ENCODE measurements at places on chromosomes 6 and 20. TPM values are rescaled to one million over a fixed set of nuclear protein-coding genes. Genes with fewer than 3 reads are reported as not detected.
A peak's percentile ranks its signal among the peaks of the same experiment; 100 is the strongest.

GRCh38 chr6:151963001-151963400 is 155.5 kb downstream of the ESR1 start:
- no peak for DNase-seq

DNA sequence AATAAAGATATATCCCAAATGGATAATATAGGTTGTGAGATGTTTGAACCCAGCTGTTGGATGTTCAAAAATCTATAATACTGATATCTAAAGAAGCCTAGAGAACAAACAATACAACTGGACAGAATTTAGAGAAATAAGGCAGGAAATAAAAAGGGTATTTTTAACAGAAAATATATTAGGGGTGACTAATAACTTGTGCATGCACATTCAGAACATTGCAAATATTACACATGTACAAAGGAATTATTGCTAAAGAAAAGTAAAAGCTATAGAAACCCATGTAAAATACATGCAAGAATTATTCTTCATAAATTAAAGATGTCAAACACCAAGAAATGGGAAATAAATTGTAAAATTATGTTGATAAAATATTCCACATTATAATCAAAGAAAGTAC is 32.7 kb upstream of the HCRTR2 start:
- no peak for DNase-seq

HSPA12B gene
- total RNA-seq: 8.7 TPM

GRCh38 chr6:37168811-37169495 is 999 bp upstream of the PIM1 start:
- peak; percentile 55 for DNase-seq

- DNase-seq: no peak
Measured at GRCh38 chr20:3586093-3586492, 77.1 kb downstream of the GFRA4 start.

ARFGEF3 gene
- 1.8 TPM for total RNA-seq

ENPP3 gene
- total RNA-seq: 0.40 TPM

CLVS2 gene
- not detected for total RNA-seq

GRCh38 chr6:144543006-144543871 is 258.1 kb downstream of the UTRN start:
- DNase-seq: peak; percentile 77

GRCh38 chr20:14288341-14289330 is 48.8 kb downstream of the FLRT3 start:
- no peak for DNase-seq

GRCh38 chr6:134502614-134503549 is 185.0 kb upstream of the SGK1 start:
- DNase-seq: no peak

CDH26 gene
- 0.22 TPM for total RNA-seq

HTR1E gene
- not detected for total RNA-seq

GRCh38 chr6:119541132-119541905 is 191.8 kb upstream of the MAN1A1 start:
- peak; percentile 16 for DNase-seq

DNA sequence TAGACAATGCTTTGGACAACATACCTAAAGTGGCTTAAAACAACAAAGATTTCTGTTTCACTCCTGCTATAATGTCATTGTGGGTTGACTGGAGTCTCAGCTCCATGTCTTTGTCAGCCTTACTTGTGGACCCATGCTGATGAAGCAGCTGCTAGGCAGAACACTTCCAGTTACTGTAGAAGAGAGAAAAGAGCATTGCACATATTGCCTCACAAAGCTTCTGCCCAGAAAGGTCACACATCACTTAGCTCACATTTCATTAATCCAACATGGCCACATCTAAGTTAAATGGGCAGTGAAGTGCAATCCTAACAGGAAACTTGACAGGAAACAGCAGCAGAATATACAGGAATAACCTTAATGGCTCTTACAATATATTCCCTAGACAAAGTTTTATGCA is 480.5 kb upstream of the HTR1E start:
- DNase-seq: no peak

DNA sequence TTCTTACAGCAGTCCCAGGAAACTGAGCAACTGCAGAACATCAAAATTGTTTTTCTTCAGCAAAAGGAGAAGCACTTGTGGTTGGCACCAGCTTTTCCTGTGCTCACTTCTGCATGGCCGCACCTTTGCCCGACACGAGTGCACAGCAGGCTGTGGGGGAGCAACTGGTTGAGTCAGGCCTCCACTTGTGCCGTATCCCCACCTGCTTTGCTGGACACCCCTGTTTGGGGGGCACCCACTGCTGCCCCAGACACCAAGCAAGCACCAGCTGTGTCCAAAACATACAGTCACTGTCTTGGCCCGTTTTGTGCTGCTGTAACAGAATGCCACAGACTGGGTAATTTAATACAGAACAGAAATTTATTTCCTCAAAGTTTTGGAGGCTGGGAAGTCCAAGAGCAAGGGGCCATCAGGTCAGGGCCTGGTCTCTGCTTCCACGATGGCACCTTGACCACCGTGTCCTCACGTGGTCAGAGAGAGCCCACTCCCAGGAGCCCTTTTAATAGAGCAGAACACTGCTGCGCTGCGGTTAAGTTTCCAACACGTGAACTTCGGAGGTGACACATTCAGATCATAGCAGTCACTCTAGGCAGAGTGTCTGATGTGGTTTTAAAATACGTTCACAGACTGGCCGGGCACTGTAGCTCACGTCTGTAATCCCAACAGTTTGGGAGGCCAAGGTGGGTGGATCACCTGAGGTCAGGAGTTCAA is 8.7 kb upstream of the GMEB2 start:
- no peak for DNase-seq

GRCh38 chr20:34397096-34397495 is 34.0 kb downstream of the ITCH start:
- DNase-seq: no peak

TUBE1 gene
- total RNA-seq: 6.5 TPM

- no peak for DNase-seq
Measured at GRCh38 chr20:28562510-28562898, 2695.0 kb upstream of the DEFB115 start.

FIG4 gene
- 12.7 TPM for total RNA-seq

DNA sequence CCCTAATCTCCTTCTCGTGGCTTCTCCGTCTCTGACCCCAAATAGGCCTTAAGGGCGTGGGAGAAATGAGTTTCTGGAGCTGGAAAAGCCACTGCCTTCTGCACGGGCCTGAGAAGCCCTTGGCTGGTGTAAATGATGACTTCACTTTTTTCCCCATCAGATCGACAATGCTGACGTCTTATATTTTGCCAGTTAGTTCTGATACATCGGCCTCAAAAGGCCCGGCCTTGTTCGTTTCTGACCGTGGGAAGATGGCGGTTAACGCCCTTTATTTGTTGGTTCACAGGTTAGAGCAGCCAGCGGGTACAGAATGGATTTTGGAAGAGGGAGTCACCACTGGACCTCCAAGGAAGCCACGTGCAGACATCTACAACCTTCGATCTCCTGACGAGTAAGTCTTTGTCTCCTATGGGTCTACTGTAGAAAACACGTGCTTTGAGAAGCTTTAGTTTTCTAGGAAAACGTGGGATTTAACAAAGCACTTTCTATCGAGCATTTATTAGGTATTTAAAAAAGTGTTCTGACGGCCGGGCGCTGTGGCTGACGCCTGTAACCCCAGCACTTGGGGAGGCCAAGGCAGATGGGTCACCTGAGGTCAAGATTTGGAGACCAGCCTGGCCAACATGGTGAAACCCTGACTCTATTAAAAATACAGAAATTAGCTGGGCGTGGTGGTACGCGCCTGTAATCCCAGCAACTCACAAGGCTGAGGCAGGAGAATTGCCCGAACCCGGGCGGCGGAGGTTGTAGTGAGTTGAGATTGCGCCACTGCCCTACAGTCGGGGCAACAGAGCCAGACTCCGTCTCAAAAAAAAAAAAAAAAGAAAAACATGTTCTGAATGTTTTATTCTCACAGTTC is 1.2 kb upstream of the ZNFX1 start:
- DNase-seq: peak; percentile 50

GRCh38 chr20:57434390-57434700 is 43.1 kb downstream of the RBM38 start:
- no peak for DNase-seq

NKAPL gene
- 0.22 TPM for total RNA-seq

RHAG gene
- total RNA-seq: not detected

HCRTR2 gene
- not detected for total RNA-seq

DNA sequence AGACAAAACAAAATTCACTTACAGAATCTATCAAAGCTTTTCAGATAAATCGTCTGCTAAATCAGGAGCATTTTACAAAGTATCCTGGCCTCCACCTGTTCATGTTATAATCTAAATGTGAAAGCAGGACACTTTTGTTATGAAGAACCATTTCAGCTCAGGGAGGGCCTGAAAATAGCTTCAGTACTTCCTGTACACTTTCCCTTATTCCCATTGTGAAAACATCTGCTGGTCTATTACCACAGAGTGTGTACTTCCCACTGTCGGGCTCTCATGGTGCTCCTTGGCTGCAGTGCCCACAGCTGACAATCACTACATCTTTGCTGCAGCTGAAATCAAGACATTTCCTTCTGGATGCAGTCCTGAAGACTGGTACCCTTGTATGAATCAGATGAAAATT is 128.1 kb downstream of the OPRM1 start:
- no peak for DNase-seq

- DNase-seq: no peak
Measured at GRCh38 chr20:51484141-51484815, 58.2 kb downstream of the NFATC2 start.

- peak; percentile 49 for DNase-seq
Measured at GRCh38 chr20:46767127-46767761, 57.8 kb downstream of the SLC2A10 start.

GRCh38 chr6:133207754-133208153 is 33.4 kb upstream of the EYA4 start:
- no peak for DNase-seq

DNA sequence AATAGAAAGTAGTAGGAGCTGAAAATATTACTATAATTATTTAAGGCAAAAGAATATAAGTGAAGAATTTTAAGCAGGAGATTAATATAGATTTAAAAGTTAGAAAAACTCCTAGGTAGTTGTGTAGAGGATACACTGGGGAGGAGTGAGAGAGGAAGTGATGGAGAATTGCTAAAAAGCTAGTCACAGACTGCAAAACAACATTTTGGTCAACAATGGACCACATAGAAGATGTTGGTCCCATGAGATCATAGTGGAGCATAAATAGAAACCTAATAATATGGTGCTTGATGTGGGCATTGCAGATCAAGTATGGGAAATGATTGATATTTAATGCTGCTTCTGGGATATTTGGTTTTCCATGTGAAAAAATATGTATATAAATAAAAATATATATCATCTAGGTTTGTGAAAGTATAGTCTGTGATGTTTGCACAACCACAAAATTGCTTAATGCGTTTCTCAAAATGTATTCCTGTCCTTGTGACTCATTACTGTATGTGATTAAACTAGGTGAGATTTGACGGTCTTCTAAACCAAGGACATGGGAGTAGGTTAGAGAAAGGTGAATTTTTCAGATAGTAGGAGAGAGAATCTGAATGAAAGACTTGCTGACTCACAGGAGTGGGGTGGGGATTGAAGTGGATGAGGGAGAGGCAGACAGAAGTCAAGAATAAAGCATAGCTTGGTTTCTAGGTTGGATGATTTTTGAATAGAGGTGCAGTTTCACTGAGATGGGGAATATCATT is 174.0 kb downstream of the BCKDHB start:
- DNase-seq: no peak

DNA sequence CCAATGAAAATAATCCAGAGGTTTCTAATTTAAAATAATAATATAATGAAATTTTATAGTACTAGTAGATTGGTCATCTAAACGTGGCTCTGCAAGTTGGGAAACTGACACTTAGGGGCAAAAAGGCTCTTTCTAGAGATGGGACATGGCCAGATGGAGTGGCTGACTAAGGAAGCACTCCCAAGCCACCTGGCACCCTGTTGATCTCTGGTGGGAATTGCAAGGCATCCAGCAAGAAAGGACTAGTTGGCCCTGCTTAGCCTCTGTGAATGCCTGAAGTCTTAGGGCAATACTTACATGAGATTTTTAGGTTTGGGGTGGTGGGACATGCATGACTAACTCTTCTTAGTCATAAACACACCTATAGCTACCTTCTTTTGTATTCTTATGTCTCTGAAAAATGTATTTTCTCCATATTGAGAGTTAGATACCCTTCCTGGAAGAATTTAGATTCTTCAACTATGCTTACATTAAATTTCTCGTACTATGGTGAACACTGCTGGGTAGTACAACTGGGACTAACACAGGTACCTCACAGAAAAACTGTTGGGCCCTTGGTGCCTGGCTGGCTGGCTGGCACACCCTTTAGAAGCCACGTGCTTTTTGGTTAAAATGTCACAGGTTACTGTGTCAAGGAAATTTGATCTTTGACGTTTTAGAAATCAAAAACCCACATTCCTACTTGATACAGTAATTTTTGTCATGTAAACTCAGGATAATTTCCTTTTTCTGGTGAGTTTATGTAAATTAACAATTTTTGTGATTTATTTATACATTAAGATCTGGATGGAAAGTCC is 25.0 kb upstream of the SH3BGRL2 start:
- DNase-seq: no peak

Data from lung microvascular endothelial cell (primary cell).